ENCODE measurements at places on chromosomes 16 and 17.

GRCh38 chr16:65196420-65197075 is 74.7 kb upstream of the CDH11 start:
- no peak for DNase-seq

GRCh38 chr17:65442250-65442649 is 119.2 kb downstream of the AXIN2 start:
- DNase-seq = no peak

- DNase-seq = no peak
Measured at GRCh38 chr16:84503751-84504395, 586 bp downstream of the MEAK7 start.

DNA sequence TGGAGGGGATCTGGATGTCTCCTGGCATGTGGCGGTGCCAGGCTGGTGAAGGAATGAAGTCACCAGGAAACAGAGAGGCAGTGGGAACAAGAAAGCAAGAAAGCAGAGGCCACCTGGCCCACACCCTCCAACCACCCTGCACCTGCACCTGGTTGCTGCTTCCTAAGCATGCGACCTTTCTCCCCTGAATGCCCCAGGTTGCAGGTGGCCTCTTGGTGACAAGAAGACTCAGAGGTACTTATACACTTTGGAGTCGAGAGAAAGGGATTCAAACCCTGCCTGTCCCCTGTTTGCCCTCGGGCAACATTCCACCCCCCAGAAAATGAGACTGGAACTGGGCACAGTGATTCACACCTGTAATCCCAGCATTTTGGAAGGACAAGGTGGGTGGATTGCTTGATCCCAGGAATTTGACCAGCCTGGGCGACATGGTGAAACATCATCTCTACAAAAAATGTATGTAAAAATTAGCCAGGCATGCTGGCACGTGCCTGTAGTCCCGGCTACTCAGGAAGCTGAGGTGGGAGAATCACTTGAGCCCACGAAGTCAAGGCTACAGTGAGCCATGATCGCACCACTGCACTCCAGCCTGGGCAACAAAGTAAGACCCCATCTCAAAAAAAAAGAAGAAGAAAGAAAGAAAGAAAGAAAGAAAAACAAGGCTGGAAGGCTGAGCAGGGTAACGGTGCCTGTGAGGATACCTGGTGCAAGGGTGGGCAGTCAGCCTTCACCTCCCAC is 34.6 kb upstream of the TNRC6C start:
- DNase-seq = no peak

DNA sequence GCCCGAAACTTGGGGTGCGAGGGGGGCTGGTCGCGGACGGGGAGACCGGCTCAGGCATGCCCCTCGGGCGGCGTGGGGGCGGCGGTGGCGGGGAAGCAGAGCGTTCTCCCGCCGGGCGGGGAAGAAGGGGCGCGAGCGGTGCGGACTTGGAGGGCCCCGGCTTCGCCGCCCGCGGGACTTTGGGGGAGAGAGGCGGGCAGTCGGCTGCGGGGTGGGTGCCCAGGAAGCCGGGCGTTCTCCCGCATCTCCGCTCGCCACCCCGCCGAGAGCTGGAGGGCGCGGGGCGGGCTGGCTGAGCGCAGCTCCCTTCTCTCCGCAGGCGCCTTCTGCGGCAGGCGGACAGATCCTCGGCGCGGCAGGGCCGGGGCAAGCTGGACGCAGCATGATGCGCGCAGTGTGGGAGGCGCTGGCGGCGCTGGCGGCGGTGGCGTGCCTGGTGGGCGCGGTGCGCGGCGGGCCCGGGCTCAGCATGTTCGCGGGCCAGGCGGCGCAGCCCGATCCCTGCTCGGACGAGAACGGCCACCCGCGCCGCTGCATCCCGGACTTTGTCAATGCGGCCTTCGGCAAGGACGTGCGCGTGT is 772 bp downstream of the NTN1 start:
- no peak for DNase-seq

DNA sequence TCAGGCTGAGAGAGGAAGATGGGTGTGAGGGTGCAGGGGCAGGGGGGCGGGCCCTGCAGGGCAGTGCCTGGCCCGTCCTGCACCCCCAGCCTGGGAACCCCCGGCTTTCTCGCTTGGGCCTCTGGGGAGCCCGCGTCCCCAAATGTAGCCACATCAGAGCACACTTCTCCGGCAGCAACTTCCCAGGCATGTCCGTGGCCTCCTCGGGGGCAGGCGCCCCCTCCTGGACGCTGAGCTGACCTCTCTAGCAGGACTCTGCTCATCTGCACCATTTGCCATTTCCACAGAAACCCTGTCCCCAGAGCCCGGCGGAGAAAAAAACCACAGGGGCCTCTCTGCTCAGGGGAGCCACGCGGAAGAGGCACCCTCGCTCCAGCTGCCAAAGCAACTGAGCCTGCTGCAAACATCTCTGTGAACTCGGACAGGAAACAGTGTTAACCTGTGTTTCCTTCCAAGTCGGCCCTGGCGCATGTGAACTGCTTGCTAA is 63.4 kb downstream of the KLHDC4 start:
- DNase-seq = no peak

DNA sequence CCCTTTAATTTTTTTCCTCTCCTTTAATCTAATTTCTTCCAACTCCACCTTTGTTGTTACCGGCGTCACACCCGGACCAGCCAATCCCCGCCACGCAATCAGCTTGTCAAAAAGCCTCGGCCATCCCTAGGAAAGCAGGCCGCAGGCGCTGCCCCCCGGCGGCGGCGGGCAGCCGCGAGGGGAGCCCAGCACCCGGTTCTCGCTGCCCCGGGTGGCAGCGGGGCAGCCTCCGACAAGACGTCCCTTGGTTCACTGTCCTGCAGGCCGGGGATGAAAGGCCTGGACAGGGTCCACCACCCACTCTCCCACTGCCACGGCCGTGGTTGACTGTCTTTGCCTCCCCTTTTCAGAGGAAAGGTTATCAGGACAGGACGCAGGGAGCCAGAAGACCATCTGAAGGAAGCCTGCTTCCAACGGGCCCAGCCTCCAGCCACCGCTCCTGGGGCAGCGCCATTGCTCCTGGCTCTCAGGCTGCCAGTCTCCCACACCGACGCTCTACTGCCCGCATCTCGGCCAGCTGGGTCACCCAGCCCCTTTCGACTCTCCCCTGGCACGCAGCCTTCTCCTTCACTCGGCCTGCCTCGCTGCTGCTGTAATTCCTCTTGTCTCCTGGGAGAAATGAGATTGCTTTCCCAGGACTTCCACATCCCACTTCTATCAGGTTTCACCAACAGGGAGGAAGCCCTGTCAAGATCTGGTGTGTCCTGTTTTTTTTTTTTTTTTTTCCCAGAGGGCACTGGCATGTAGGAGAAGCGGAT is 2.8 kb upstream of the UBTF start:
- DNase-seq = peak; percentile 96

DNA sequence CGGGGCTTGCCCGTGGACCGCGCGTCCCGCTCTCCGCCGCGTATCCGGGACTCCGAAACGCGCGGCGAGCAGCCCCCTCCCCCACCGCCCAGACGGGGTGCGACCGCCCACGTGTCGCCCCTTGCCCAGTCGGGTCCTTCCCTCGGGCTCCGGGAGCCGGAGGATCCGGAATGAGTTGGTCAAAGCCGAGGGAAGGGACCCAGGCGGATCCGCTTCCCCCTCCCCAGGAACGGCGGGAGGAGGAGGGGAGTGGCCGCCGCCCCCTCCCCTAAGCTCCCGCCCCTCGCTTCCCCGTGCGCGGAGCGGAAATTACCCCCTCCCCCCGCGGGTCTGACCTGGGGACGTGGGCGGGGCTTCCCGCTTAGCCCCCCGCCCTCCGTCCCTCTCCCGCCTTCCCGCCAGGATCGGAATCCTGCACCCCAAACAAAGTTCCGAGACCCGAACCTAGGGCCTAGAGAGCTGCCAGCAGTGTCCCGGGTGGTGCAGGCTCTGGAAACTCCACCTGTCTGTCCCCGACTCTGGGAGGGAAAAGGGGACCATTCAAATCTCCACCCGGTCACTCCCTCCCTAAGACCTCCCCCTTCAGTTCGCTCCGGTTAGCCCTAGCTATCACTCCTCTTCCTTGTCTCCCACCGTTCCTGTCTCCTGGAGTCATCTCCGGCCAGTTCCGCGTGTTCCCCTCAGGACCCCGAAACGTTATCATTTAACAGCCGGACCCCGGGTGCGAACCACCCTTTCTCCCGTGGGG is 1.0 kb upstream of the IGF2BP1 start:
- peak; percentile 84 for DNase-seq

- no peak for DNase-seq
Measured at GRCh38 chr16:23016368-23016767, 132.9 kb downstream of the USP31 start.

DNA sequence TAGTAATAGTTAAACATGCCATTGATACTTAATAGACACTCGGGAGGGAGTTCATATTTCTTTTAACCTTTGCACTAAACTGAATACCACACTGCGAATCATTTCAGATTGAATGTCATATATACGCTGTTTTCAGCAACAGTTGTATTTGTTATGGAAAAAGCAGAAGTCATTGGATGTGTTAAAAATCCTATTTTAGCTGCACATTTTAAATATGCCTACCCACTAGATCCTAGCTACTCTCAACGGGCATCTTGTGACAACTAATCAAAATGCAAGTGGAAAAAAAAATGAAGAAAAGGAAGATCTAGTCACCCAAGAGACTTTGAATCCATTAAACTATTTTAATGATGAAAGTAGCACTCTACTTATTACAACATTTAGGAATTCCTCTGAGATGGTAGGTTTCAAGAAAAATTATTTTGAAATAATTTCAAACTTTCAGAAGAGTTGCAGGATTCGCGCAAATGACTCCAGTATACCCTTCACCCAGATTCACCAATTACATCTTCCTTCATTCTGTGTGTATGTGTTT is 51.4 kb upstream of the MNT start:
- no peak for DNase-seq

DNA sequence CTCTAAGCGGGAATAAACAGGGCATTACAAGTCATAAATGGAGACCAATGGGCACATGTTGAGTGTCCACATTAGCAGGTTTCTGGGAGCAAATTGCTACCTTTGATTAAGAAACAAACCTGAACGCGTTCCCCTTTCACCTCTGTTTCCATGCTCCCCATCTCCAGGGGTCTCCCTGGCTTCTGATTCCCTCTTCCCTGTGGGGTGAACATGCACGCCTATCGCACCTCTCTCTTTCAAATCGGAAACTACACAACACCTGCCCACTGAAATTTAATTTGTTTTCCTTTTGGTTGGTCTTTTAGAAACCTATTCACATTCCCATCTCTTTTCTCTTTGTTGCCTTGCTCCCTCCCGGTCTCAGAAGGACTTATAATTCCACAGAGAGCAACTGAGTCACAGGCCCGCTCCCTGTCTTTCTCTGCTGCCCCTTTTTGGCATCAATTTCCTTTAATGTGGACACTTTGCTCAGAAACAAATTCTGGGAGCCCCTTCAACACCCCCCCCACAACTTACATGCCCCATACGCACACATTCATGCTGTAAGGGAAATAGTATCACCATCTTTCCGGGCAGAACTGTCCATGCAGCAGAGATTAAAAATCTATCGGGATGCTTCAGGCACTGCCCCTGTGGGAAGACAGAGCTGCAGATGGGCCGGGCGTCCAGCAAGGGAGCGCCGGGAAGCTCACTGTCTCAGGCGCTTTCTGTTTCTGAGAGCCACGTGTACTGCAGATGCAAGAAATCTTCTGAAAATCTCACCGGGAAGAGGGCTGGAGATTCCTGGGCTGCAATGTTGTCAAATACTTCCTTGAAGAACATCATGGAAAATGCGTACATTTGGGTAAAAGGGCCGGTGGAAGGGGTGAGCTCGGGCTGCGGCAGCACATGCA is 7.2 kb upstream of the FOXF1 start:
- no peak for DNase-seq

GRCh38 chr16:84062734-84063640 is 20.4 kb upstream of the SLC38A8 start:
- DNase-seq = peak; percentile 95

GRCh38 chr17:82989881-82990280 is 89.5 kb upstream of the METRNL start:
- DNase-seq = peak; percentile 45

DNA sequence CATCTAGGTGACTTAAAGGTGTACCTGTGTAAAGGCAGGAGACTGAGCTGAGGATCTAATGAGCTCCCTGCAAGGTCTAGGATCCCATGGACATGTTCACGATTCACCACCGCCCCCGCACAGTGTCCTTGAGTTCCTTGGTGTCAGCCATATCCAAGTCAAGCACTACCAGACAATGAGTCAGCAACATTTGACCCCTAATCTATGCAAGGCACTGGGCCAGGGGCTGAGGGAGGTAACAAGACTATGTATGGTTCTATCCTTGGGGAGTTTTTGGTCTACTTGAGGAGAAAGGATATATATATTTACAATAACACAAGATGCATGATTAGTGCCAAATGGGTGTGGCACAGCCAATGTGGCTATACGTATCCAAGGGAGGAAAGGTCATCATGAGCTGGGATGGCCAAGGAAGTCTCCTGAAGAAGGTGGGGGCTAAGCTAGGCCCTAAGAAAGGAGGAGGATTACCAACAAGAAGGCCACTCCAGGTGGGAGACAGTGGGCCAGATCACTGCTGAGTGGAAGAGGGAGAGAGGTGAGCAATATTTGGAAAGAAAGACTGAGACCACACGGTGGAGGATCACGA is 35.0 kb downstream of the ITGB3 start:
- DNase-seq = no peak

DNA sequence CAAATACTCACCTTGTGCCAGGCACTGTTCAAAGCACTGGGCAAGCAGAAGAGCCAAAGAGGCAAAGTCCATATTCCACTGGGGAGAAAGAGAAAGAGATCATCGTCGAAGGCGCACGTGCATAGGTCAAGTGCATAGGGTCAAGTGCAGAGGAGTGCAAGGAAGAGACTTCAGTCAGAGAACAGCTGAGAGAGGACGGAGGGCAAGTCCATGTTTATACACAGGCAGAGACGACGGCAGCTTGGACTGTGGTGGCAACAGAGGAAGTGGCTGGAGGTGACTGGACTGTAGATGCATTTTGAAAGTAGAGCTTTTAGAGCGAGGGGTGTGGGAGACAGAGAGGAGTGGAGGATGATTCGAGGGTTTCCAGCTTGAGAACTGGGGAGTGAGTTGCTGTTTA is 74.7 kb upstream of the SDK2 start:
- DNase-seq = no peak
